ENCODE measurements at places on chromosomes 3 and 15. TPM values are rescaled to one million over a fixed set of nuclear protein-coding genes. Genes with fewer than 3 reads are reported as not detected.

Gene CFAP20DC
- total RNA-seq: 3.5 TPM

Gene FBXW12
- not detected for total RNA-seq

Gene GOLGA6D
- total RNA-seq: not detected

Gene MESP2
- 0.47 TPM for total RNA-seq

Gene PRSS50
- total RNA-seq: not detected

Gene ZBTB20
- 2.8 TPM for total RNA-seq

Gene WNT5A
- total RNA-seq: 0.11 TPM

Gene CYP1A2
- total RNA-seq: not detected

Gene GPR176
- total RNA-seq: 1.0 TPM

Gene SLC12A1
- total RNA-seq: not detected

Gene ZNF860
- total RNA-seq: not detected

Gene SCAANT1
- not detected for total RNA-seq

Gene UACA
- total RNA-seq: 0.33 TPM

Gene SHC4
- 0.51 TPM for total RNA-seq

Gene PIAS1
- 25.7 TPM for total RNA-seq

Gene IL17RB
- total RNA-seq: 1.2 TPM

Gene SYNM
- total RNA-seq: 0.18 TPM

Gene ERICH6
- not detected for total RNA-seq

Gene OR5H6
- total RNA-seq: not detected

Gene RETNLB
- total RNA-seq: not detected

Gene GOLGA8G
- total RNA-seq: not detected

Gene ROBO2
- 1.7 TPM for total RNA-seq

Gene RAB8B
- 24.2 TPM for total RNA-seq
